H1 (cell line): ENCODE measurements at places on chromosomes 2 and 18. TPM values are rescaled to one million over a fixed set of nuclear protein-coding genes. Genes with fewer than 3 reads are reported as not detected.

DNA sequence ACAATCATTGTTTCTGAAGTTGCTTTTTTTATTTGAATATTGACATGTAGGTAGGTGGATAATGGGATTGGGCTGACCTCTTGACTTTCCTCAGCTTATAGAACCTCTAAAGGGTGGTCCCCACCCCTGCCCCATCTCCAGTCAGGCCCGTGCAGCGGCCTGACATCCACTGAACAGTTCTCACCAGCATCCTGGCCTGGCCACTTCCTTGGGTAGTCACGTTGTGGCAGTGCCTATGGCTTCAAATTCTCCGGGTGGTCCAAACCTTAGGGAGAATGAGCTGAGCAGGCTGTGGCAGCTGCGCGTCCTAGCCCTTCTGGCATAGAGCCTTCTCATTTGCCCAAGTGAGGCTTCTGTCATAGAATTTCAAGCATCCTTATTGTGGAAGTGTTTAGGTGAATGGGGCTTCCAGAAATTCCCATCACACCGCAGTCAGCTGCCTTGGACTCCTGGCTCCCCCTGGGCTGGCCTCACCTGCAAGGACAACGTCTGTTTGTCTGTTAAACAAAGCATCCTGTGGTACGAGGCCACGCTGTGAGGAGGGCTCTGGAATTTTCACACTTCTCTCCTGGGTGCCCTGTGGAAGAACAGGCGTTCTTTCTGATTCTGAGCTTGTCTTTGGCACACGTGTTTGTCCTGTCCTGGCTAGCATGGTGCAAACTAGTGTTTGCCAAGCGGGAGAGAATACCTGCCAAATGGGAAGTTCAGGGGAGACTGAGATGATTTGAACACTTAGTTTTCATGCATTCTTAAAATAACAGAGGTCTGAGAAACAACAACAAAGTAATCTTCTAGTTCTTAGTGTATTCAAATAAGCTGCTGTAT is 31.8 kb upstream of the OTOS start:
- H3K4me3 ChIP-seq = no peak overlapping the region
- H3K27ac ChIP-seq = no peak overlapping the region
- no peaks in the 10 kb centered on the region for H3K36me3 ChIP-seq

The PFN4 gene
- total RNA-seq = not detected in 2 replicates

GRCh38 chr2:102051692-102052277 is 60.0 kb downstream of the IL1R2 start:
- H3K4me3 ChIP-seq = no peak overlapping the region
- no peak for DNase-seq
- no peak overlapping the region for H3K27ac ChIP-seq
- H3K4me1 ChIP-seq = no peaks in the 10 kb centered on the region
- H3K36me3 ChIP-seq = no peaks in the 10 kb centered on the region

GRCh38 chr2:150413910-150414309 is 73.6 kb downstream of the RND3 start:
- H3K4me3 ChIP-seq = no peak overlapping the region
- no peaks in the 10 kb centered on the region for H3K36me3 ChIP-seq
- H3K27ac ChIP-seq = no peak overlapping the region
- DNase-seq = no peak

DNA sequence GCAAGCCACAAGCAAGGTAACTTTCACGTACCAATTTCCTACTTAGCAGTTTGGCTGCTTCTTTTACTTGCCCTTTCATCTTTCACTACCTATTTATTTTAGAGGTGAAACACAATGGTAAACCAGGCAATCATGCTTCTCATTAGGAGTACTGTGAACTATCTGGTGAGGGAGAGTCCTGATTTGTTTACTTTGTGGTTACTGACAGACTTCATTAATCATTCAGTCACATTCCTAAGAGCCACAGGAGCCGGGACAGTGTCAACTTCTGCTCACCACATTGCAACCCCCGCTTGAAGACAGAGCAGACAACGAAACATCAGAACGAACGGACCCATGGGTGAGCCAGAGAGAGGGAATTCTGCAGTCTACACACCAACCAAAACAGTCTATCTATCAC is 28.8 kb downstream of the TUBB6 start:
- H3K36me3 ChIP-seq = no peaks in the 10 kb centered on the region
- H3K4me1 ChIP-seq = peaks cover 40% of the 10 kb centered on the region

The SETBP1 gene
- total RNA-seq = 4.6 and 6.5 TPM in 2 replicates

DNA sequence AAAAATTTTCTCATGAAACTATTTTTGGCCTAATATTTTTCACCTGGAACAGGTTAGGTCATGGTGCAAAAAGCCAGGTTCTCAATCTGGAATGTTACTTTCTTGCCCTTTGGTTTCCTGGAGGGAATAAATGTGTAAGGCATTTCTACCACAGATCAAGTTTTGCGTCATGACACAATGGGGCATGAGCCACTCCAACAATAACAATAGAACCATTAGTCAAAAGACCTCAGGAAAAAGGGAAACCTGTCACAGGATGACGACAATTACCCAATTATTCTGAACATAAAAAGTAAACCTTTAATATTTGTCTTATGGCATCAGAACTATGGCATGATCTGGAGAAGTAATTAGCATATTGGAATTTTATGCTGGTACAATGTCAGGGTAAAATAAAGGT is 88.2 kb upstream of the HNRNPA3 start:
- H3K4me1 ChIP-seq = no peaks in the 10 kb centered on the region
- no peak overlapping the region for H3K27ac ChIP-seq
- H3K36me3 ChIP-seq = no peaks in the 10 kb centered on the region
- no peak for DNase-seq
- no peaks in the 10 kb centered on the region for H3K27me3 ChIP-seq

The VRK2 gene
- 27.8 and 28.0 TPM in 2 replicates for total RNA-seq

DNA sequence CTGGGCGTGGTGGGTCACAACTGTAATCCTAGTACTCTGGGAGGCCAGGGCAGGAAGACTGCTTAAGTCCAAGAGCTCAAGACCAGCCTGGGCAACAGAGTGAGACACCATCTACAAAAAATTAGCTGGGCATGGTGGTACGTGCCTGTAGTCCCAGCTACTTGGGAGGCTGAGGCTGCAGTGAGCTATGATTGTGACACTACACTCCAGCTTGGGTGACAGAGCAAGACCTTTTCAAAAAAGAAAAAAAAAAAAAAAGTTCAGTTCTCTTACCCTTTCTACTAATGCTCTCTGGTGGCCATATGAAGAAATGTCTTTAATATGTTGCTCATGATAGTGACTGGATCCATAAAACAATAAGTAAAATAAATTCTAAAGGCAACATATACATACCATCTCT is 14.9 kb downstream of the TYW5 start:
- no peak overlapping the region for H3K4me3 ChIP-seq
- H3K27me3 ChIP-seq = no peaks in the 10 kb centered on the region
- no peak for DNase-seq
- no peaks in the 10 kb centered on the region for H3K4me1 ChIP-seq

- H3K4me1 ChIP-seq = no peaks in the 10 kb centered on the region
- no peak overlapping the region for H3K4me3 ChIP-seq
- H3K27ac ChIP-seq = no peak overlapping the region; the same call in 1 of the 2 replicates
- H3K36me3 ChIP-seq = no peaks in the 10 kb centered on the region
Measured at GRCh38 chr2:232320443-232320803, 58.1 kb upstream of the ALPP start.

DNA sequence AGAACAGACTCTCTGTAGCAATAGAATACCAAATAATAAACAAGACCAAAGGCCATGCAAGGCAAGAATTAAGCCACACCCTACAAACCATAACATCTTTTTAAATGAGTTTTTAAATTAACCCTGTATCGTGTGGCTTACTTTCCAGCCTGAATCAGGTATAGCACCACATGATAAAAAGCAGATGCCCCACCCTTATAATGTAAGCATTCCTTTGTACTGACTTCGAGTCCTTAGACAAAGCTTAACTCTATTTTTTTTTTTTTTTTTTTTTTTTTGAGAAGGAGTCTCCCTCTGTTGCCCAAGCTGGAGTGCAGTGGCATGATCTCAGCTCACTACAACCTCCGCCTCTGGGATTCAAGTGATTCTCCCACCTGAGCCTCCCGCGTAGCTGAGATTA is 1.7 kb upstream of the C2orf42 start:
- no peak overlapping the region for H3K4me3 ChIP-seq
- H3K4me1 ChIP-seq = no peaks in the 10 kb centered on the region
- H3K27ac ChIP-seq = no peak overlapping the region
- no peaks in the 10 kb centered on the region for H3K27me3 ChIP-seq

- H3K4me1 ChIP-seq = peaks cover 8% of the 10 kb centered on the region; the same call in 1 of the 2 replicates
- no peak for DNase-seq
- peaks cover 15% of the 10 kb centered on the region; the same call in 1 of the 2 replicates for H3K27me3 ChIP-seq
- H3K36me3 ChIP-seq = no peaks in the 10 kb centered on the region
- H3K27ac ChIP-seq = no peak overlapping the region
Measured at GRCh38 chr2:134433979-134434378, 180.1 kb downstream of the MGAT5 start.
